ENCODE measurements at places on chromosomes 7 and 10.

GRCh38 chr10:104120512-104120902 is 1.5 kb upstream of the SFR1 start:
- DNase-seq: no peak

DNA sequence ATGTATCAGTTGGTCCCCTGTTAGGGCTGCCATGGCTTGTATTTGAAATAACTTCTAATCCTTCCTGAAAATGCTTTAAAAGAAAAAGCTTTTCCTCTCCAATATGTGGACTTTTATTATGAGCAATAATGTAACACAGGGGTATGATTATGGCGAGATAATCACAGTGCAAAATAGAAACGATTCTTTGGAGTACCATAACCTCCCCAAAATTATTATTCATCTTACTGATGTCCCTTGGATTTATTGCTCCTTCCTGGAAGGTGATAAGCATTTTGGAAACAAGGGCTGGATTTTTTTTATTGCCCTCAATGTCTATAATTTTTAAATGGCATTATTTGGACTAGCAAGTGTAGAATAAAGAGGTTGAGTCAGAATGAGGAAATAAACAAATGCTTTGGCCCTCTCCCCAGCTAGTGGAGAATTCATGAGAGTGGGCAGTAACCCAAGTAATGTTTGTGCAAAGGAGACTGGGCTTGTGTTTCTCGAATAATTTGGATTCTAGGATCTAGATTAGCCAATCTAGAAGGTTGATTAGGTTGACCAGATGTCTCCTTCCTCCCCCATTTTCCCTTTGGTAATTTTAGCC is 403.9 kb upstream of the CELF2 start:
- no peak for DNase-seq

- DNase-seq: no peak
These were observed 12.1 kb downstream of the MARCHF5 start for GRCh38 chr10:92303096-92303495.

DNA sequence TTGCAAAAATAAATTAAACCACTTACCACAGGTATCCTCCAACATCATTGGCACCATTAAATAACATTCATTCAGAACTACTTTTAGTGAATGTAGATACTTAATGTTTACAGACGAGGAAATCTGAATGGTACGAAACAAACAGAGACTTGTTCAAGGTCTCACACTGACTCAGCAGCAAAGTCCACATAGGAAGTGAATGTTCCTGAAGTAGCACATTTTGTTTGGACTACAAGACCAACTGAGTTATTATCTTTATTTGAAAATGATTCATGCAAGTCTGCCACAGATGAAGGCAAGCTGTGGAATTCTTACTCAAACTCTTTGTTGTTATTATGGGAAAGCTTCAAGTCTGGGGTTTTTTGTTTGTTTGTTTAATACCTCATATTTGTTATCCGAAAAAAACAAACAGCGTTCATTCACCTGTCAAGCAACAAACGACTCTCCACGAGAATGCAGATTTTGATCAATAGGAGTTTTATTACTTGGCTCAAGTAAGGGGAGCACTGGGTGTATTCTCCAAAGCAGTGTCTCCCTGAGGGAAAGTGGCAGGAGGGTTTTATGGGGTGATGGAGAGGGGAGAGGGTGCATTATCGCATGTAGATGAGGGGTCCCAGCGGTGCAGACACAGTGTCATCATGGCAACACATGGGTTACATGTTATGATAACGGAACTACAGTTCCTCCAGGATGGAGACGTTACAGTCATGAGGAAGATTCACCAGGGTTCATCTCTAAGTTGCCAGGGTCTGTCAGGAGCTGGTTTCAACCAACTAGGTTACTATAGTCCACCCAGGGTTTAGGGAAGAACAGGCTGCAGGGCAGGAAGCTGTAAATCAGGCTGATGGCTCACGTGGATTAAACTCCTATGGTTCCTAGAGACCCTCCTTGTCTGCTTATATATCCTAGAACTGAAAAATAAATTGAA is 147.7 kb upstream of the AKR1E2 start:
- no peak for DNase-seq

GRCh38 chr7:2060701-2061100 is 172.0 kb downstream of the MAD1L1 start:
- no peak for DNase-seq

DNA sequence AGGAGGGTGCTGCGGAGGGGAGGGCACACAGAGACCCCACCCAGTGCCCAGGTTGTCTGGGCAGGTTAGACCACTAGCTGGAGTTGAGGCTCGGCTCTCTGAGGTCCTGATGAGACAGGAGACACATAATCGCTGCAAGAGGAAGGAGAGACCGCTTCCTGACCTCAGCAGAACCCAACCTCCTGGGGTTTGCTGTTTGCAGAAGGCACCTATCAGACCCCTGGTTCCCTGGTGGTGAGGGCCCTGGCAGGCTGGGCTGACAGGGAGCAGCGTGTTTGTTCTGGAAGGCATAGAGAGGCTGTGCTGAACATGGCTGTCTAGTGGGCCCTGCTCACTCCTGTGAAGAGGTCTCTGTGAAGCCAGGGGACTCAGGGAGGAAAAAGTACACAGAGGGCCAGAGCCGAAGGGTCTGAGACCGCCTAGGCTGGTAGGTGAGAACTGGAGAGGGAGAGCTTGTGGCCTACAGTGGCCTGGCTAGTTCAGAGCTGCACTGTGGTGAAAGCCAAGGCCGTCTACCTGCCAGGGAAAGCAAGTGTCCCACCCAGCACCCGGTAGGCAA is 39.4 kb upstream of the NPFFR1 start:
- DNase-seq: peak; percentile 19

- DNase-seq: no peak
These were observed 117.3 kb upstream of the TEX47 start for GRCh38 chr7:88912852-88913251.

DNA sequence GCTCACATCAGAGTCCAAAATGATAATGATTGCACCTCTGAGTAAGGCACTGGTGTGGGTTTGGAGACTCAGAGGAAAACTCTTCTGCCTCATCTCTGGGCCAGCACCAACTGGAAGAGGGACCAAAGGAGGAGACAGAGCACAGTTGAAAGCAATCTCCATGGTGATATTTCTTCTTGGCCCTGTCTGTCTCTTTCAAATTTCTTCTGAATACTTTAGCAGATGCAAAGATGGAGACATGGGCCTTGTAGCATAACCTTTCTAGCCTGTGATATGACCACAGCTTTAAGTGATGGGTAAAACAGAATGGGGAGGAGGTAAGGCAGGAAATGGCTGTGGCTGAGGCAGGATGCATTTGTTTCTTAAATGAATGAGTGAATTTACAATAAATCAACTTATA is 12.2 kb upstream of the GIMAP7 start:
- peak; percentile 71 for DNase-seq

DNA sequence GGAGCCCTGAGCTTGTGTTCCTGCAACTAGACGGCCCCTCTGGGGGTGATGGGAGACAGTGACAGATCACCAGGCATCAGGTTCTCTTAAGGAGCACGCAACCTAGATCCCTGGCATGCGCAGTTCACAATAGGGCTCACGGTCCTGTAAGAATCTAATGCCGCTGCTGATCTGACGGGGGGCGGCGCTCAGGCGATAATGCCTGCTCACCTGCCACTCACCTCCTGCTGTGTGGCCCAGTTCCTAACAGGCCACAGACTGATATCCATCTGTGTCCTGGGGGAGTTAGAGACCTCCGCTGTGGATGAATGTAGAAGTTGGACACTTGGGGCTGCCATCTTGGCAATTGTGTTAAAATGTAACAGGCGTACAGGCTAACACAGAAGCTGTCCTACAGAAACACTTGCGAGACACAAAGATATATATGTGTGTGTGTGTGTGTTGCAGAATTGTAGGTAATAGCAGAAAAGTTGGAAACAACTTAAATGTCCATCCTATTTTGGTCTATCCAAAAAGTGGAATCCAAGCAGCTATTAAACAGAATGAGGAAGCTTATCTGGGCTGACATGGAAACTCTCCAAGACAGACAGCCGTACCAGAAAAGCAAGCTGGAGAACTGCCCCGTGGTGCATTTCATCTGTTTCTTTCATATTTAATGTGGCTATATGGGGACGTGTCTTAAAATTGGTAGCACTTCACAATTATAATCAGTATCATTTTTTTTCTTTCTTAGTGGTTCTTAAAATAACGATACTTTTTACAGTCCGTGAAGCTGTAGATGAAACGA is 82.8 kb downstream of the MKI67 start:
- no peak for DNase-seq

GRCh38 chr10:103652599-103653281 is 159.2 kb downstream of the NEURL1 start:
- no peak for DNase-seq

- no peak for DNase-seq
These were observed 5.1 kb downstream of the PRLHR start for GRCh38 chr10:118590334-118590733.

- DNase-seq: peak; percentile 13
These were observed 5.8 kb upstream of the PPP3CB start for GRCh38 chr10:73501651-73502050.

DNA sequence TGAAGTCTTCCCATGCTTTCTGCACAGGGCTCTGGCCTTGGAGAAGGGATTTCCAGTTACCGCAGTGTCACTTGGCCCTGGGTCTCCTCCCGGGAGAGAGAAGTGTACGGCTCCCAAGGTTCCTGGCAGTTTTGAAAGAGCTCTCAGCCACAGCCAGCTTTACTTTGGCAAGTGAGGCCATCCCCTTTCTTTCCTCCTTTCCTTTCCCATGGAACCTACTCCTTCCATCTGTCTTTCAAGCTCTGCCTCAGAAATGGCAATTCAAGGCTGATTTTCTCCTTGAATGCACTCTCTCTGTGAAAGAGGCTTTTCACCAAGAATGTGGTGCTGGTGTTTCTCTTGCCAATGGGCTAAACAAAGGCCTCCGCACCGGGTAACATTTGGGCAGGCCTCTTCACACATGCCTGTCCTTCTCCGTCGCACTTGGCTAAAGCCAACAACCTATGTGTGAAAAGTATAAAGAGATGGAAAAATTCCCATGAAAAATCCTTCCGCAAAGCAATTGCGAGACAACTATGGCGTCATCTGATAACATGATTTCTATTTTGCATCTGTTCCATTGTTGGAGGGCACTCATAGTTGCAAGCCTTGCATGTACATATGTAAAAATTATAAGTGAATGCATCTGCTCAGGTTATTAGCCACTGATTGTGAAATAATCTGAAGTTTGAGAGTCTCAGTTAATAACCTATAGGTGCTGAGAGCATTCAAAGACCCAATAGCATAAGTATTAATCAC is 125.4 kb downstream of the PFKFB3 start:
- no peak for DNase-seq

DNA sequence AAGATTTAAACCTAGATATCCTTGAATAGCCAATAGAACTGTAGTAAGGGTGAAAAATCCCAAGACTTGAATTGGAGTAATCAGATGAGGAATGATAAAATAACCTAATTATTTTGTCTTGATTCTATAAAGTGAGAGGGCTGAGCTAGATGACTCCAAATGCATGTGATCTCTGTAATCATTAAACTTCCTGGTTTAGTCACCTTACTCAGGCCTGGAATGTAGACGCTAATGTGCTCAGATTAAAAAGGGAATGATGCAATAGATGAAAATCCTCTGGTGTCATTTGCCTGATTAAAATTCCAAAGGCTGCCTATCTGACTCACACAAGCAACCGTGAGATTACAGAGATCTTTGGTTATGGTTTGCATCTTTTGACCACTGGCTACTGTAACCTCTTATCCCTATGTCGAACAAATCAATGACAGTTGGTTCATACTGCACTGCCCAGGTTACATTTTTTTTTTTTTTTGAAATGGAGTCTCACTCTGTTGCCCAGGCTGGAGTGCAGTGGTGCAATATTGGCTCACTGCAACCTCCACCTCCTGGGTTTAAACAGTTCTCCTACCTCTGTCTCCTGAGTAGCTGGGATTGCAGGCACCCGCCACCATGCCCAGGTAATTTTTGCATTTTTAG is 2.9 kb upstream of the HKDC1 start:
- DNase-seq: no peak

- no peak for DNase-seq
These were observed 454.8 kb downstream of the KCNMA1 start for GRCh38 chr10:77182803-77183202.

DNA sequence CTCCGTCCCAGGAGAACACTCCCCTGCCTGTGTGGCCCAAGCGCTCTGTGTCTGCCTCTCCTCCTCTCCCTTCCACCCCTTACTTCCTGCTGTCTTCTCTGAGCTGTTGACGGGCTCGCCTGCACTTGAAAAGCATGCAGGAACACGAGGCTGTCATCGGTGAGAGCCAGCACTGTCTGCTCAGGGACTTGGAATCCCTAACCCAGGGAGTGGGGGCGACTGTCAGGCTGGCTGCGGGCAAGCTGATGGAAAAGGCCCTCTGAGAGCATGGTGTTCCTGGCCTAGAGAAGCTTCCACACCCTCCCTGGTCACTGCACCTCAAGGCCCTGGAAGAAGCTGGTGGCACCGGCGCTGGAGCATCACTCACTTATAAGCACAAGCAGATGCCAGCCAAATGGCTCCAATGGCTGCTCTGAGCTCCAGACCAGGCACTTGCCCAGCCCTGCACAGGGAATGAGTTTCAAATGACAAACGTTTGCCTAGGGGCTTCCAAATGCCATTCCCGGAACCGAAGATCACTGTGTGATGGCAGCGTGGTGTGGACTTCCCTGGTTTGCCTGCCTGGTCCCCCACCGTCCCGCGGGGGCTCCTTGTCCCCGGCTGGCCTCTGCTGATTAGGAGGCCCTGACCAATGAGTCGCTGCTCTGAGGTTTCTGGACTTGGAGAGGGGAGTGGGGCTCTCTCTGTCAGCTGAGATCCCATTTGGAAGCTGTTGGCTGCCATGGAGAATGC is 56.7 kb upstream of the EBF3 start:
- DNase-seq: no peak

DNA sequence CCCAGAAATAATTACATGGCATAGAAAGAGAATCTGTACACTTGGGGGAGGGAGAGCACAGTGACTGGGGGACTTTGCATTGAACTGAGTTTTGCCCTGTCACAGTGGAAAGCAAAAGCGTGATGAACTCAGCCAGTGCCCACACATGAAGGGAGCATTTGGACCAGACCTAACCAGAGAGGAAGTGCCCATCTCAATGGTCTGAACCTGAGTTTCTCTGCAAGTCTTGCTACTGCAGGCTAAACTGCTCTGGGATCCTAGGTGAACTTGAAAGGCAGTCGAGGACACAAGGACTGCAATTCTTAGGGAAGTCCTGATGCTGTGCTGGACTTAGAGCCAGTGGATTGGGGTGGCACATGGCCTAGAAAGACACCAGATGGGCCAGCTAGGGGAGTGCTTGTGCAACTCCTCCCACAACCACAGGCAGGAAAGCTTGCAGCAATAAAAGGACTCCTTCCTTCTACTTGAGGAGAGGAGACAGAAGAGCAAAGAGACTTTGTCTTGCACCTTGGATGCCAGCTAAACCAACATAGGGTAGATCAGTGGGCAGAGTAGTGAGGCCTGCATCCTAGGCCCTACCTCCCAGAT is 259.0 kb downstream of the GRM8 start:
- no peak for DNase-seq
